ENCODE measurements at places on chromosomes 3 and 15.

DNA sequence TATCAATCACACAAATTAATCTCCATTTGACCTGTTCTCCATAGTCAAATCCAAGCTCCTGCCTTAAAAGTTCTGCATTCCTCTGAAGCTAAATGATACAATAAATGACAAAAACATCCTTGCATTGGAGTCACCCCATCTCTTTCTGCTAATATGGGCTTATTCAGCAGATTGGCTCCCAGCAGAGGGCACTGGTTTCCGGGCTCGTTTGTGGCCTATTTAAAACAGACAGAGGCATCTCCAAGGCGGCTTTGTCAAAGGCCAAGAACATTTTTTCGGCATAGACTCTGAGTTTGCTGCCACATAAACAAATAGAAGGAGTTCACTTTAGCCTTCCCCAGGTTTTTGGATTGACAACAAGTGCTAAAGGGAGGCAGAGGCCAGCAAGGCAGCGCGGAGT is 204.4 kb upstream of the RASGRP1 start:
- no peak for DNase-seq

DNA sequence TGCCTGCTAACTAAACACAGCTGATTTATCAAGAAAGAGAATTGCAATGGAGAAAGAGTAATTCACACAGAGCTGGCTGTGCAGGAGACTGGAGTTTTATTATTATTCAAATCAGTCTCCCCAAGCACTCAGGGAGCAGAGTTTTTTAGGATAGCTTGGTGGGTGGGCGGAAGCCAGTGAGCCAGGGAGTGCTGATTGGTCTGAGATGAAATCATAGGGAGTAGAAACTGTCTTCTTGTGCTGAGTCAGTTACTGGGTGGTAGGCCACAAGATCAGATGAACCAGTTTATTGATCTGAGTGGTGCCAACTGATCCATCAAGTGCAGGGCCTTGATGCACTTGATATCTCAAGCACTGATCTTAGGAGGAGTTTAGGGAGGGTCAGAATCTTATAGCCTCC is 891.9 kb upstream of the CADM2 start:
- DNase-seq, result no peak

DNA sequence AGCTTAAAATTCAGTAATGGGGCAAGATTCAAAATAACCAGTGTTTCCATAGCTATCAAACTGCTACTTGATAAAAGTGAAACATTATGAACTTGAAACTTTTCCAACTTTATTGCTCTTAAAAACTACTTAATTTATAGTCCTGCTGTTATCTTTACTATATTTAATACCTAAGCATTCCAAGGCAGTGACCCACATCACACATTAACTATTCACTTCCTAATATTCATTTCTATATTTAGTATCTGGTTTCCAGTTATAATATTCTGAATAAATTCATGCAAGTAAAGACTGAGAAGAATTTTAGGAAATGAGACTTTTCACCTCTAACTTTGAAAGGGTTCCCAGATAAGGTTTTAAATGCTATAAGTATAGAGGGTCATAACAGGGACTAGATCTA is 64.9 kb downstream of the UACA start:
- DNase-seq, result no peak

GRCh38 chr3:35733341-35733740 is 94.0 kb downstream of the ARPP21 start:
- DNase-seq, result no peak

DNA sequence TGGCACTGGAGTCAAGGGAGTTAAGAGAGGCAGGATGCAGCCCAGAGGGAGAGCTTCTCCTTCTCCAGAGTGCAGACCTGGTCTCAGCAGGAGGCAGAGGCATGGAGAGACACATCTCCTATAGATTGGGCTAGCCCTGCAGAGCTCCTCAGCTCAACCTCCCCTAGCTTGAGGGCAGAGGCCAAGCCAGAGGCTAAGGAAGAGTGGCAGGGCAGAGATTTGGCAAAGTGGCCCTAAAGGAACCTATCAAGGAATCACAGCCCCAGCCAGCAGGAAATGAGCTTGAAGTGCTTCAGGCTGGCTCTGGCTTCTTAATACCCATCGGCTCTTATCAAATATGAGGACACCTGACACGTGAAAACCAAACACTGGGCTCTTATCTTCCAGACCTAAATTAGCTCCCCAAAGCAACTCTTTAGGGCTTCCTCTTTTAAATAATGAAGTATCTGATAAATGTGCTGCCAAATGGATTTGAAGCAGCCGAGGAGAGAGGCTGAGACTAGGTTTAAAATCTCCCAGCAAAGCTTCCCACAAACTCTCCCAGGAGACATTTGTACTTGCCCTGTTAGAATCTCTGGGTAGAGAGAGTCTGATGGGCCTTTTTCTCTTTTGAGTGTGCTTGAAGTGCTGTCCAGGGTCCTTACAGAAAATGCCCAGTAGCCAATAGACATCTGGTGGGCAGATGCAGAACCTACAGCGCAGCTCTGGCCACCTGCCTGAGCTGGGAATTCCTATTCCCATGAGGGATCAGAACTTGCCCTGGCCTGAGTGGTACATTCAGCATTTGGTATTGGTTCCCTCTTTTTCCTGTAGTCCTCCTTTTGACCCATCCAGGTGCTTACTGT is 271.4 kb downstream of the CLSTN2 start:
- DNase-seq, result no peak

DNA sequence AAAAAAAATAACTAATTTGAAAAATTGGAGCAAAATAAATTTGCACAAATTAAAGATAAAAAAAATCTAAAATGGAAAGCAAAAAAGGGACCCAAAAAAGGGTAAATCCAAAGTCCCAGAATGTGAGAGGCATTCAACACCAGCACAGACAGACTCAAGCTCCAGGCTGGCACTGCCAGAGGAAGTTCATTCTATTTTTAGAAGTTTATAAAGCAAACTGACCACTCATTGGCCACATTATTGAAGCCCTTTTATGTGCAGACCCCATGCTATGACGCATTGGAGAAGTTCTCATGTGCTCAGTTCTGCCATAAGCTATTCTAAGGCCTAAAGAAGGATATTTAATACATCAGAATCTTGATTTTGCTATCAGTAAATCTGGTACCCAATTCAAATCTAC is 17.6 kb upstream of the BOC start:
- DNase-seq, result no peak

GRCh38 chr15:65101891-65102708 is 12.9 kb downstream of the UBAP1L start:
- DNase-seq, result no peak

All from activated naive CD4-positive, alpha-beta T cell (primary cell).